Fibroblast of pulmonary artery (primary cell): ENCODE measurements at places on chromosomes 12 and 14.

DNA sequence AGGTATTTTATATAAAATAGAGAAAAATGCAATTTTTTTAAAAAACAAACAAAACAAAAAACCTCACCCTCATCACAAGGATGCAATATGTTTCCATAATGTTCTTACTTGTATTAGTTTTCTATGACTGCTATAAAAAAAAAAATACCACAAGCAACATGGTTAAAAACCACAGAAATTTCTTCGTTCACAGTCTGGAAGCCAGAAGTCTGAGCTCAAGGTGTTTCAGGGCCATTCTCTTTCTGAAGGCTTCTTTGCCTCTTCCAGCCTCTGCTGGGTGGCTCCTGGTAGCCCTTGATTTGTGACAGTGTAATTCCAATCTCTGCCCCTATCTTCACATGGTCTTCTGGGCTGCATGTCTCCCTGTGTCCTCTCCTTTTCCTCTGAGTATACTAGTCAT lies 21.5 kb upstream of the SSTR1 start:
- no peak for DNase-seq

GRCh38 chr14:106060276-106060975 lies 534.0 kb downstream of the TMEM121 start:
- no peak for DNase-seq

DNA sequence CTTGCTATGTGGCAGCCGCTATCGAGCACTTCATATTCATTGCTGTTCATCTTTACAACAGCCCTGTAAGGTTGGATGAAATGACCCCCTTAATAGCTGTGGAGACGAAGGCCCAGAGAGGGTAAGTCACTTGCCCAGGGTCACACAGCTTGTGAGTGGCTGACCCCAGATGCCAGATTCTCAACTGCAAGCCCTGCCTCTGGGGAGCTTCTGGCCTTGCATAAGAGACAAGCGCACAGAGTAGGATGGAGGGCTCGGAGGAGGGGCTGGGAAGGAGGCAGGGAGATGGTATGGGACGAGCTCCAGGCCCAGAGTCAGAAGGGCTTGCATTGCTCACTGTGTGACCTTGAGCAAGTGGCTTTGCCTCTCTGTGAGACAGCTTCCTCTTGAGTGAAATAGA lies 27.4 kb upstream of the NCOR2 start:
- DNase-seq: no peak

- peak; percentile 70 for DNase-seq
These were observed 8.7 kb downstream of the SYNE3 start for GRCh38 chr14:95507701-95508103.

DNA sequence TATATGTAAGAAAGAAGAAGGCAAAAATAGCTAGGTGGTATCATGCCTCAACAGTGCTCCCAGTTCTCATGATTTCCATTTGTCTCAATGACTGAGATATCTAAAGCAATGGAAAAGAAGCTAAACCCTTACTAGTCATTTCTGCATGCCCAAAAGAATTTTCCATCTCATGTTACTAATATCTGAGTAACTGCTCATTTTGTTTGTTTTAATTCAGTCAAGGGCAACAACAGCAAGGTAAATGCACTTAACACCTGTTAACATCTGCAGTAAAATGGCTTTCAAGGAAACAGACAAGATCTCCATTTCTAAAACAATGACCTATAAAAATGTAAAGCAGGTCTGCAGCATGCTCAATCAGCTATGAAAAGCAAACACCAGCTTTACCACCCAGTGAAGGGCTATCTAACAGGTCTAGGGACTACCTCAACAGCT lies 19.4 kb upstream of the SELPLG start:
- no peak for DNase-seq

DNA sequence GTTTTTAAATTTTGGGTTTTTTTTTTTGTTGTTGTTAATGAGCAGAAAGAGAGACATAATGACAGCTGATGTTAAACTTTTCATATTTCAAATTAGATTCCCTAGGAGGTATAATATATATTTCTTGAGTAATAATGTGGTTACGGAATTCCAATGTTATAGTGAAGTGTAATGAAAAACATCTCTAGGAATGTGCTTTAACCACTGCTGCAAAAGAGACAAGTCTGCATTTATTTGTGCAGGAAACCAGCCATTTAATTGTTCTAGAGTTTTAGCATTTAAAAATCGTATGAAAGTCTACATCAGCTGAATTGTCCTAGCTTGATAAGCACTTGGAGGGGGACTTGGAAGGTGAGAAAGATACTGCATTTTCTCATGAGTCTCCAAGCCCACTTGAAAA lies 14.3 kb downstream of the SERPINA10 start:
- DNase-seq: no peak

GRCh38 chr12:5022465-5023061 lies 21.1 kb upstream of the KCNA5 start:
- peak; percentile 53 for DNase-seq

GRCh38 chr12:107057071-107057834 lies 36.1 kb downstream of the CRY1 start:
- peak; percentile 49 for DNase-seq

DNA sequence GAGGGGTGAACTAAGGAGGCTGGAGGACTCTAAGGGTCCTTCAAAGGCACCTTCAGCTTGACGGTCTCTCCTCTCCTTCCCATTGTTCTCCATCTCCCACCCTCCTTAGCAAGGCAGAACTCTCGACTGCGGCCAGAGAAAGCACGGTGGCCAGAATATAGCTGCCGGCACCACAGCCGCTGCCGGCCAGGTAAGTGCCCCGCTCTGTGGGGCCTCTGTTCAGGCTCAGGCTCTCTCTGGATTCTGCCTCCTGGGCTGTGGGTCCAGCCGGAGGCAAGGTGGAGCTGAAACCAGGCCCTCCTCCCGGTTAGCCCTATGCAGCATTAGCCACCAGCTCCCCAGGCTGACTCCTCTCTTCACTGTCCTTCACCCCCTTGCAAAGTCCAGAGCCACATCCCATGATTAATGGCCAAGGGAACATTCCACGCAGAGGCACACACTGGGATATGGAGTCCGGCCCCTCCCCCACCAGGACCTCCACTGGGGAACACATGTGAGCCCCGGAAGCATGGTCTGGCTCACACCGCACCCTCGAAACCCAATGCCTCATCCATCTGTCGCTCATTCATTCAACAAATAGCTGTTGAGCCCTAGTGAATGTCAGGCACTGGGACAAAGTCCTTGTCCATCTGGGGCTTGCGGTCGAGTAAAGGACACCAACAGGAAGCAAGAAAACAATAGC lies 25.2 kb downstream of the LTBP2 start:
- DNase-seq: no peak

GRCh38 chr12:70077441-70077840 lies 165.8 kb upstream of the CNOT2 start:
- peak; percentile 50 for DNase-seq

DNA sequence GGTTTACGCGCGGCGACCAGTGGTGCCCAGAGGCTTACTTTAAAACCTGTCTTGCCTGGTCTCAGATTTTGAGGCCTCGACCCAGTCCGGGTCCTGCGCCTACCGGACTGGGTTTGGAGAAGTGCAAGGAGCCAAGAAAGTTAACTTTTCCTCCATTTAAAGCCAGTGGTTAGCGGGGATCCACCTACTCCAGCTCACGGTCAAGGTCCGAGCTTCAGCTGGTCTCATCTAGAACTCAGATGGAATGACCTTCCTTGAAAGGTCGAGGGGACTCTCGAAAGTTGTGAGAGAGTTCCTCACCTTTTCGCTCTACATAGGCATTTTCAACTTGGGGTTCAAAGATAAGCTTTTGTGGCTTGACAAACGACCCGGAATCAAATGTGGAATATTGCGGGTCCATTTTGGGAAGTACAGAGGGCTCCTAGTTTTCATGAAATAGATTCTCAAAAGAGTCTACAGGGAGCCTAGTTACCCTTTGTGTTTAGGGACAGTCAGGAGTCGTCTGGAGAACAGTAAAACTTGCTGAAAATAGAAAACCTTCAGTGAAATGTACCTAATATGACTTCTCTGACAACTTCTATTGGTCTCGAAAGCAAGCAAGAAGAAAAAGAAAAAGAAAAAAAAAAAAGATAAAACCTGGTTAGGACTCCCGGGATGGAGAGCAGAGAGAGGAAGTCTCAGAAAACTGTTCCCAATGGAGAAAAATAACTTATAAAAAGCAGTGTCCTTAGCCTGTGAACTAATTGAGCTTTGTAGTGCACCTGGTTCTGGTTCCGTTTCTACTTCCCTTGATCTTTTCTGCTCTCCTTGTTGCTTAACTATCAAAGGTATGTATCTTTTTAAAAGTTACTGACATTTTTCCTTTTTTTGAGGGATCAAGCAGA lies 1.4 kb downstream of the KCNMB4 start:
- DNase-seq: peak; percentile 27

DNA sequence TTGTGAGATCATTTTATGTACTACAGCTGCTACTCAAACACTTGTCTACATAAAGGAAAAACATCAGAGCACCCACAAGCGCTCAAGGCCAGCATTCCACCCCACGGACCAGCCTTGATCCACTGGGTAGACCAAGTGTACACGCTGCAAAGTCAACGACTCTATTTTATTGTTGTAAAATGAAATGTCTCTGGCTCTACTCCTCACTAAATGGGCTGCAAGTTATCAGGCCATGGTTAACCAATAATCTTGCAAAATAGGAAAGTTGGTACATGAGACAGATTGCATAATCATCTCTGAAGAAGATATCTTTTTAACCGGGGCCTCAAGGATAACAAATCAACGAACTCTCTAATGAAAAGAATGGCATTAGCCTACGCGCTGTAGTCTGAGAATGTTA lies 69.9 kb upstream of the FOXN3 start:
- DNase-seq: no peak

DNA sequence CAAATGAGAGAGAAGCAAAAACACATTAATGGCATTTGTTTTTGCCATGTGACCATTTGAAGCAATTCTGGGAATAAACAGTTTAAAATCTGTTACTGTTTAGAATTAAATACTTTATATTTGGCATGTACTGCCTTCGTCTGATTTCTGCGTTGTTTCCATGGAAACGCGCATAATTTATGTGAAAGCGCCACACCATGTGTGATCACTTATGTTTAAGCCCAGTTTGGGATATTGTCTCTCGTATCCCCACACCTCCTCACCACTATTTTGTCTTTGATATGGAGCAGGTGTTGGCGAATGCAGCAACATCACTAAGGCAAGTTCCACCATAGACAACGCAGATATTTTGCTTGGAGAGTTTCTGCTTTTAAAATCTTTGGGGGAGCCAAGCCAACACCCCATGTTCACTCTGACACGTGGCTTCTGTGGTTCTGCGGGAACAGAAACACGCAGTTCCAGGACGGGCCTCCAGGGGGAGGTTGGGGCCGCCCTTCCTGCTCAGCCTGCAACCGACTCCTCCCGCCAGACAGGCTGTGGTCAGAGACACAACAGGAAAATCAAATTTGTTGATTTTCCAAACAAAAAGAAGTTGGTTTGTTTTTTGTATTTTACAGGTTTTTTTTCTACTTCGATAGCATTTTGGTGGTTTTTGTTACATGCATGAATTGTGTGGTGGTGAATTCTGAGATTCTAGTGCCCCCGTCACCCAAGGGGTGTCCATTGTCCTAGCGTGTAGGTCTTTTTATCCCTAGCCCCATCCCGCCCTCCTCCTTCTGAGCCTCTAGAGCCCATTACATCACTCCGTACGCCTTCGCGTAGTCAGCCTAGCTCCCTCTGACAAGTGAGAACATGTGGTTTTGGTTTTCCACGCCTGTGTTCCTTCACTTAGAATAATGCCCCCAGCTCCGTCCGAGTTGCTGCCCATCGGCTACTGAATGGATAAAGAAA lies 101.9 kb upstream of the SFSWAP start:
- DNase-seq: peak; percentile 44

- peak; percentile 72 for DNase-seq
These were observed 41.1 kb upstream of the PCED1B start for GRCh38 chr12:47038270-47038748.

GRCh38 chr14:103130965-103131364 lies 7.7 kb downstream of the TNFAIP2 start:
- DNase-seq: peak; percentile 87

DNA sequence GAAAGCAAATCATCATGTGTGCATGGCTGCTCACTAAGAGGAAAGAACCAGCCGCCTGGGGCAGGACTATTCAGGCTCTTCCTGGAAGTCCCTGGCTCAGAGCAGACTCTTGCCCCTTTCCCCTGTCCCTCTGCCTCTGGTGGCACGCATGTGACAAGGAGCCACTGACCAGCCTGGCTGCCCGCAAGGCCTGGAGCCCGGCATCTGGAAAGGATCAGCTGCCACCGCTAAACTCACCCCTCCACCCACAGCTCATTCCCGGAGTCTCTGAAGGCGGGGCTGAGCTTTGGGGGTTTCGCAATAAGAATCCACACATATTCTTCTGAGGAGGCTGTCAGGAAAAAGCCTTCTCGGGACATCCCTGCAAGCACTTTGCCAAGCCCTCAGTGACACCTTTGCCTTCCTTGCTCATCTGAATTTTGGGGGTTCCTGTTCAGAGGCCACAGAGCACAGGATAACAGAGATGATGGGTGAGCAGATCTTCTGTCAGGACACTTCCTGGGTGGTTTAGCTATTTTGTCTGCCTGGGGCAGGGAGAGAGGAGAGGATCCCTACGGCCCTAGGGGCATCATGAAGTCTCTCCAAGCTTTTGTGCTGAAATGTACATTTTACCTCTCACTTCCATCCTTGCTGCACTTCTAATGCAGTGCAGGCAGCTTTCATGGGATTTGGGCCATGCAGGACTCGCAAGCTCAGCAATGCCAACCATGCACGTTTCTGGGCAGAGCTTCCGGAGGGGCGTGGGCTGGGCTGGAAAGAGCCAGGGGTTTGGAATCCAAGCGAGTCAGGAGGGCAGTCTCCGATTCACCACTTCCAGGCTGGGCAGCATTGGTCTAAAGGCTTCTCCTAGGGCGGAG lies 124.8 kb upstream of the MAP1LC3B2 start:
- peak; percentile 94 for DNase-seq

DNA sequence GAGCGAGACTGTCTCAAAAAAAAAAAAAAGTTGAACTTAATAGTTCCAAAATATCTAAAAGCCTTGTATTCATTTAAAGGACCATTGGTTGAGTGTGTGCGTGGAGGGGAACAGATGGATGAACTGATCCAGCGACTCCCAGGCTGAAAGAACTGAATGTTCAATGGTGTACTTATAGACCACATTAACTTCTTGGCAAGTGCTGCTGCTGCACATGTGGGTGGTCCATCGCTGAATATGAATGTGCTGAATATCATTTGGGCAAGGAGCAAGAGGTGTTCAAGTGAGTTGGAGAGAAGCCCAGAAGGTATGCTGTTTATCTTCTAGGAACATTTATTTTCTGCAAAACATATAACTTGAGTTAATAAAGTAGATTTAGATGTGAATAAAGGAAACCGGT lies 289.0 kb upstream of the RPL10L start:
- DNase-seq: no peak

- DNase-seq: peak; percentile 55
These were observed 130.3 kb upstream of the NUDT4 start for GRCh38 chr12:93247313-93247991.

- no peak for DNase-seq
These were observed 768.5 kb downstream of the DIO2 start for GRCh38 chr14:79442786-79443185.

DNA sequence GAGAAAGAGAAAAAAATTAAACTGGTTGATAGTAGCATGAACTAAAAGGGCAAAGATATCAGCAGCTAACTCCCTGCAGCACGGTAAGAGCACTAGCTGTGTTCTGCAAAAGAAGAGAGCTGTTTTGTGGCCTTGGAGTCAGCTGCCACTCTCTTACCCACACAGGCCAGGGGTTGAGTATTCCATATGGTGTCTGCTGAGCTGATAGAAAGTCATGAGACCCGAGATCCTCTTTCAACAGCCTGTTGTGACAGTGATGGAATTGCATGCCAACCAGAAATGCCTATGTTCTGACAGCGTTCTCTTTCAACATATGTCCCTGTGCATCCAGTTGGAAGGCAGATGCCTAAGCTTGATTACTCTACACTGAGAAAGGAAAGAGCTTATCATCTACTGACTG lies 39.9 kb downstream of the TMTC1 start:
- peak; percentile 96 for DNase-seq
